Ovary (tissue), 10 donors: ENCODE measurements at places on chromosomes 4 and X. TPM values are rescaled to one million over a fixed set of nuclear protein-coding genes. Genes with fewer than 3 reads are reported as not detected.

DNA sequence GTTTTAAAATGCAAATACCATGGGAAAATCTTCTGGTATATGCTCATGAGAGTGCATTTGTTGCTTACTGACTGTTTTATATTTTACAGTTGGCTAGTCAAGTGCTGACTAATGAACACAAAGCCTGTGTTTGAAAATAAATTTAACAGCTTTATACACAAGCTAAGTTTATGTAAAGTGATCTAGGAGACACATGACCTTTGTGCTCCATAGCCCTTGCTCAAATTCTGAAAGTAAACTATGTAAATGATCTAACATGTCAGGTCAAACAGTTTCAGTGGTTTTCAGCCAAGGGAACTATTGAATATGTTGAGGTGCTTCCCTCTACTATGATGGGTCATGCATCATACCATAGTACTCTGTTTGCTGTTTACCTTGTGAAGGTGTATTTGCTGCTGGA lies 36.7 kb downstream of the DIAPH2 start:
- DNase-seq = no peak
- no peaks in the 10 kb centered on the region for H3K36me3 ChIP-seq
- H3K27ac ChIP-seq = no peak overlapping the region
- no peaks in the 10 kb centered on the region for H3K4me1 ChIP-seq

The SSX4B gene
- polyA plus RNA-seq = not detected

The BRS3 gene
- 1.8 TPM for polyA plus RNA-seq

The CXCL8 gene
- polyA plus RNA-seq = 1.2 TPM

GRCh38 chr4:169238445-169238844 lies 32.3 kb downstream of the SH3RF1 start:
- no peak overlapping the region for H3K4me3 ChIP-seq
- peaks cover 24% of the 10 kb centered on the region for H3K4me1 ChIP-seq
- H3K27me3 ChIP-seq = no peaks in the 10 kb centered on the region
- no peak overlapping the region for H3K27ac ChIP-seq

- no peak for DNase-seq
- H3K4me1 ChIP-seq = no peaks in the 10 kb centered on the region
- no peaks in the 10 kb centered on the region for H3K27me3 ChIP-seq
- H3K36me3 ChIP-seq = no peaks in the 10 kb centered on the region
- H3K4me3 ChIP-seq = no peak overlapping the region
- H3K27ac ChIP-seq = no peak overlapping the region
Observed at GRCh38 chr4:73520821-73521220, 39.3 kb downstream of the AFM start.

The HS3ST1 gene
- 48.8 TPM for polyA plus RNA-seq
